Foreskin melanocyte (primary cell): ENCODE measurements at places on chromosomes 4 and X.

DNA sequence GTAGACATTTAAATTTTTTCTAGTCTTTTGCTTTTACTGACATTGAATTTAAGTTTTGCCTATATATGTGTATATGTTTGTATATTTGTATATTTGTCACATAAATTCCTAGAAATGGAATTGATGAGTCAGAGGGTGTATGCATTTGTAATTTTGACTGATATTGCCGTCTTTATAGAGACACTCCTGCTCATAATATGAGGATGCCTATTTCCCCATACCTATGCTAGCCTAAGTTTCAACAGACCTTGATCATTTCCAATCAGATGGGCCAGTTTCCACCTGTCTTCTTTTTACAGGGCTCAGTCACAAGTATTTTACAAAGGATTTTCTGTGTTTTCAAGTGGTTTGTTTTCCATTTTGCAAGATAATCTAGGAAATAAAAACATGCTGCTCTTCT lies 10.8 kb downstream of the PDLIM5 start:
- no peak for DNase-seq

DNA sequence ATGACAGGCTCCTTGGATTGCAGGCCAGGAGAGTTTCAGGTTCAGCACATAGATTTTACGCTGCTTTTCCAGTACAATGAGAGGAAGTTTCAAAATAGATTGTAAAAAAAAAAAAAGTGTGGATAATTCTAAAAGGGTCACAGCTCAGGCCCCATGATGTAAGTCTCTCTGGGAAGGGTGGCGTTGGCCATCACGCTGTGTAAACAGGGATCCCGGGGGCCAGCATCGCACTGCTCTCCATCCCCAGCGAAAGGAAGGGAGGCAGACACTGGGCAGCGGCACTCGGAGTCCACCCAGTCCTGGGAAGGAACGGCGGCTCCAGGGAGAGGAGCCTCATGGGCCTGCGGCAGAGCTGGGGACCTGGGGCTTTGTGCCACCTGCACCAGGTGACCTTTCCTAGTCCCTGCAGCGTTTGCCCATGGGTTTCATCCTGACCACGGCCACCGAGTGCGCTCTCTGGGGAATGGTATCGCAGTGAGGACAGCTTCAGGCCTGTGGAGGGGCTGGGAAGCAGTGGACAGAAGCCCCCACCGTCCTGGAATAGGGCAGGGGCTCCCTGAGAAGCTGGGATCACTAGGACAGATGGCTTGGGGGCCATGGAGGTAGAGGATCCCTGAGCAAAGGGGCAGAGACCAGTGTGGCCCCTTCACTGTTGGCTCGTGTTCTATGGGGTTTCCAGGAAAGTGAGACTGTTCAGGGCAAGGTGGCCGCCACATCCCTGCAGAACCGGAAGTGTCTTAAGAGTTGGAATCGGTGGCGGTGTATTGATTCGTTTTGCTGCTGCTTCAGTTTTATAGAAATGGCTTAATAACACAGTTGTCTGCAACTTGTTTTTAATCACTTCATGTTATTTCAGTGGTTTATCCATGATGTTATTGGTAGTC lies 38.9 kb downstream of the RGS12 start:
- DNase-seq, result no peak

- no peak for DNase-seq
These were observed 9.4 kb downstream of the FNIP2 start for GRCh38 chr4:158778156-158778711.

- no peak for DNase-seq
These were observed 108.8 kb downstream of the NAA11 start for GRCh38 chr4:79217025-79217424.

- no peak for DNase-seq
These were observed 33.0 kb downstream of the GRIA3 start for GRCh38 chrX:123217077-123217476.

DNA sequence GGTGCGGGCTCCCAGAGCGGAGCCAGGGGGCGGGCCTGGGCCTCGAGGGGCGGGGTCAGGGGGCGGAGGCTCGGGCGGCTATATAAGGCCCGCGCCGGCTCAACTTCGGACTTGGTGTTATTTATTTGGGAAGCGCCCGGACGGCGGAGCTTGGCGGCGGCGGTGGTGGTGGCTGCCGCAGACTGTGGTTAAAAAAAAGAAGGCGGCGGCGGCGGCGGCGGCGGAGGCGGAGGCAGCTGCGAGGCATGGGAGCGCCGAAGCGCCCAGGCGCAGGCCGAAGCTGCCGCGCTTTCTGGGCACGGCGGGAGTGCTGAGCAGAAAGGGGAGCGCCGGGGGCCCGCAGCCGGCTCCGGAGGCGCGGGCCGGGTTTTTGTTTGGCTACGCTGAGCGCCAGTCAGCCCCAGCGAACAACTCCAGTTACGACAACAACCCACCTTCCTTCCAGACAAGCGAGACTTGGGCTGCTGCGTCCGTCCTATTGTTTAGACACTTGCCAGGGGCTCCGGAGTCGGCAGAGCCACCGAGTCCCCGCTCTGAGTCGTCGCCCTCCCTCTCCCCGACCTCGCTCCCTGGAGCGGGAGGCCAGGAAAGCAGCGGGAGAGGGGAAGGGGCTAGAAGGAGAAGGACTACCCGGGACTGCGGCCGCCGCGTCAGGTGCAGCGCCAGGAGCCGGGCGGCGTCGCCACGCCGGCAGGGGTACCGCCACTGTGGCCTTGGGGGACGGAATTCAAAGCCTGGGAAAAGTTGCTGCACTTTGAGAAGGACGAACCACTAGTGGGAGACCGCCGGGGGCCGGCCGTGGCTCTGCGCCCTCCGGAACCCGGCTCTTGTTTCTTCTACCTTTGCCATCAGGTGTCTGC lies at the start of gene SLIT2:
Gene SLIT2, plus strand, starts transcription at position 110 of the 860 bp plus-strand sequence. CDS start 1,911 bp downstream, outside the sequence.
- no peak for DNase-seq

- DNase-seq, result no peak
These were observed 61.7 kb downstream of the ADRA2C start for GRCh38 chr4:3827616-3828492.

DNA sequence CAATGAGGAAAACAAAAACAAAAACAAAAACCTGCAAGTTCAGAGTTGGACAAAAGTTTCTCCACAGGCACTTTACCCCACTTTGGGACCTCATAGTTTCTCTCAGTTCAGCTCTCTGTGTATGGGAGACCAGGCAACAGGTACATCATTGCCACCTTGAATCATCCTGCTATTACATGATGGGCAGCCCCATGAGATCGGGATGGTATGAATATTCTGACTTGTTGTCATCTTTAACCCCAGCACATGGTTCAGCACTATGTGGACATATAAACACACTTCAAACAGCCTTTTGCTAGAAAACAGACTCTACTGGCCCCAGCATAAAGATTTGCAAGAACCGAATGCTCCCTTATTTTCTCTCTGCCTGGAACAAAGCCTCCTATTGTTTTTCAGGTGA lies 176.9 kb upstream of the SCML1 start:
- DNase-seq, result no peak

DNA sequence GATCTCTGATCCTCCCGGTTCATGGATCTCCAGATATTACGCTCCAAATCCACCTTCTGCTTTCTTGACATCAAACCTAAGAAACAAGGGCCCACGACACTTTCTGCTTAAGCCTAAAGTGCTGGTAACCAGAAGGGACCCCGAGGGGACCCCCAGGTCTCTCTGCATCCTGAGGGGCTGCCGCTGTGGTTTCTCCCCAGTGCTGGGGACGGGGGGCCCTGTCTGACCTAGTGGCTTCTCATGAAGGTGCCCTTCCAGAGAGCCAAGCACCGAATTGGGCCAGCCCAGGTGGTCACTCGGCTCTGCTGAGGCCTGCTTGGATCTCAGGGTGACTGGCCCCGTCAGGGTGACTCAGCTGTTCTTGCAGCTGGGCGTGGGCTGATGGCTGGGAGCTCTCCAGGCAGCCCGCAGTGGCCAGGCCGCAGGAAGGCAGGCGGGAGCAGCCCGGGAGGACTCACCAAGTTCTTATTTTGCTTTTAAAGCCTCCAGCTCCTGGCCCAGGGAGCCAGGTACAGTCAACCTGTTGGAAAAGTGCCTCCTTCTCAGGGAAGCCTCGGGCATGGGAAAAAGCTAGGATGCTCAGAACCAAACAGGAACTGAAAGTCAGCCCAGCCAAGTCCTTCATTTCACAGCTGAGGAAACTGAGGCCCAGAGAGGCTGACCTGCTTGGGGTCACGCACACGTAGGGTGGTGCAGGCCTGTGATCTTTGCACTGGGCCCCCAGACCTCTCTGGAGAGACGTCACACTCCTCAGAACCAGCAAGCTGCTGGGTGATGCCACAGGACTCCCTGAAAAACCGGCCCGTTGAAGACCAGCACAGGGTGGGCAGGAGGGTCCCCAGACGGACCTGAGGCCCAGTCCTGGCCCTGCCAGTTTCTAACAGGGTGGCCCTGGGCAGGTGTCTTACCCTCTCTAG lies 16.7 kb downstream of the BLOC1S4 start:
- no peak for DNase-seq

GRCh38 chrX:15816886-15817285 lies 26.6 kb downstream of the ZRSR2 start:
- DNase-seq, result no peak

- DNase-seq, result no peak
These were observed 175.6 kb upstream of the MAGEB2 start for GRCh38 chrX:30039768-30040167.

DNA sequence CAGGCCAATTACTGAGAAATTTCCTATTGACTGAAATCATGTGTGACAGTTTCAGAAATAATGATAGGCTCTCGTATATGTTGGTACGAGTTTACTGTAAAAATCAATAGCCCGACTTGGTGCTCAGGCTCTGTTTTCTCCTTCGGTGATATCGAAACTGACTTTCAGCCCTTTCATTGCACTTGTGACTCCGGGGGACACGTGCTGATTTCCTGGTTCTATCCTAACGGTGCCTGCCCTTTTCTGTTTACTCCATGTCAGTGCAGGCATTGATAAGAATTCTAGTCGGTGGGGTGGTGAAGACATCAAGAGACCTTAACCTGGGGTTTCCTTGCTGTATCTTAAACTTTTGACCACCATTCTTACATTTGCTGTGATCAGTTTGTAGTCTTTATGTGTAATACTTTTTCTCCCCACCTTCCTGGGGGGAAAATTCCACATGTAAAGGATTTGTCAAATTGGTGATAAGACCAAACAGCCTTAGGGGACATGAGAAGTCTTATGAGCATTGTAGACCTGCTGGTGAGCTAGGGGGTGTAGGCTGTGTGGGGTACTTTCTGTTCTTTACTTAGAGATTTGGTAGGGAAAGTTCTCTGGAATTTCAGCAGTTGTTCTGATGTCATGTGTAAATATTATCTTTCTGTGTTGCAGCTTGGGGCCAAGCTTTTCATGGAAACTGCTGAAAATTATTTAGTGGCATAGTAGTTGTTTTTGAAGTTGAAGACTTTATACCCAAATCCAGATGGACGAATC lies 52.7 kb downstream of the TMEM131L start:
- DNase-seq, result no peak

DNA sequence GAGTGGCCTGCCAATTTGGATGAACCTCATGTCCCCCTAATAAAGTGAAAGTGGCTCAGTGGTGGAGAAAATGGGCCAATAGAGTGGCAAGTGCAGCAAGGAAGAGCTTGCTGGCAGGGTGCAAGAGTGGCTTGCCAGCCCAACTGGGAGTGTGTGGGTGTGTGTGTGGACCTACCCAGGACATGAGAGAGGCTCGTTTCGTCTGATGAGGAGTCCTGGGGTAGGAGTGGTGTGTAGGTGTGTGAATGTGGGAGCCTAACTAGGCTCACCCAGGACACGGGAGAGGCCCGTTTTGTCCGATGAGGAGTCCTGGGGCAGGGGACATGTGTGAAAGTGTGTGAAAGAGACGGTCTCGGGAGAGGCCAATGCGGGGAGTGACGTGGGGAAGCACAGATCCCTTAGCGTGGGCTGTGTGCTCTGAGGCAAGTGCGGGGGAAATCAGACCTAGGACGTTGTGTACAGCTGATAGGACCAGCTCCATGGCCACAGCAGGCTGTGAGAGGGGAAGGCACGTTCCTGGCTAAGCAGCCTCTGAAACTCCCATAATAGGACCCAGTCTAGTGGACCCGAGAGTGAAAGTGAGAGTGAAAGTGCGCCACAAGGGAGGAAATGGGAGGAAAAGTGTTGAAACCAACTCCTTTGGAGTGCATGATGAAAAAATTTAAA lies 5.3 kb downstream of the GAGE10 start:
- no peak for DNase-seq

DNA sequence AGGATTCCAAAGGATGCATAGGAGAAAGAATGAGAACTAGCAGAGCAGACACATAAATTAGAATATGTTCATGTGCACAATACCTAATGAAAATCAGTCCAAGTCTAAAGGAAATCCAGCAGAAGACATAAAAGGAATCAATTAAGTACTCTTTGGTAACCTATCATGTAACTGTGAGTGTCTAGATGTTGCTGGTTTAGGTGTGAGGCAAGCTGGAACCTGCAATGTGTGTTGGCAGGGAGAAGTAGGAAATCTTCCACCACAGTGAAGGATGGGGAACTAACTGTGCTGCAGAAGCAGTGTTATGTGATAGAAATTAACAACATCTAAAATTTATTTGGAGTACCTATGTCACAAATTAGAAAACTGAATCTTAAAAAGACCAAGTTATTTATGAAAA lies 330.8 kb upstream of the DKK2 start:
- DNase-seq, result no peak

DNA sequence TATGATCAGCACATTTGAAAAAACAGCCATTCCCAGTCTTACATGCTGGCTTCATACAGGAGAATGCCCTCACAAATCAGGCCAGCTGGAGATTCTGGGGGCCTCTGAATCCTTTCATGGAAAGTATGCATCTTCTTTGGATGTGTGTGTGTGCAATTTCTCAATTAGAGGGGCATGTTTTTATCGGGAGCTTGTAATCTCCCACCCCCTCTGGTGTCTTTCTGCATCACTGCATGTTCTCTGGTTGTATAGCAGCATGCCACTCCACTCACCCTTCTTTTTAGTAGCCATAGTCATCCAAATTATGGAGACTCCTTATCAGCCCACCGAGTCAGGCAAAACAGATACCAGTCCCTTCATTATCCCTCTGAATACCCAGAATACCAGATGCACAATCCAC lies 282.2 kb upstream of the SLIT2 start:
- DNase-seq, result no peak

GRCh38 chr4:8494983-8495548 lies 54.5 kb downstream of the TRMT44 start:
- DNase-seq, result no peak

GRCh38 chr4:2288051-2288541 lies 26.2 kb upstream of the MXD4 start:
- DNase-seq, result no peak

DNA sequence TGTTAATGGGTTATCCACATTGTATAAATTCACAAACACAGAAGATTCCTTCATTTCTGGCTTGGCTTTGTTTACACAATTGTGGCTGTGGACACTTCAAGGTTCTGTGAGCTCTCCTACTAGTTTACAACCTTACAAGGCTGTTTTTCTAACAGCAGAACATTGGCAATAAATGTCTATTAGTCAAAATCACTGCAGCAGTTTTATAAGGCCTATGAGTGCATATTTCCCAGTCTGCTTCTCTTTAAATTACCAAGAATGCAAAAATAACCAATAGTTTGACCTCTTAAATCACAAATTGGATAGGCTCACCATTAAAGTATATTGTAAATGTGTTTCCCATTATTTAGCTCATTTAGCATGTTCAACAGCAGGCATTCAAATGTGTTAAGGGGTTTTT lies 239.2 kb downstream of the DKK2 start:
- DNase-seq, result no peak
